ENCODE measurements at places on chromosomes 3 and 15. TPM values are rescaled to one million over a fixed set of nuclear protein-coding genes. Genes with fewer than 3 reads are reported as not detected.

The LRRC31 gene
- total RNA-seq: not detected

DNA sequence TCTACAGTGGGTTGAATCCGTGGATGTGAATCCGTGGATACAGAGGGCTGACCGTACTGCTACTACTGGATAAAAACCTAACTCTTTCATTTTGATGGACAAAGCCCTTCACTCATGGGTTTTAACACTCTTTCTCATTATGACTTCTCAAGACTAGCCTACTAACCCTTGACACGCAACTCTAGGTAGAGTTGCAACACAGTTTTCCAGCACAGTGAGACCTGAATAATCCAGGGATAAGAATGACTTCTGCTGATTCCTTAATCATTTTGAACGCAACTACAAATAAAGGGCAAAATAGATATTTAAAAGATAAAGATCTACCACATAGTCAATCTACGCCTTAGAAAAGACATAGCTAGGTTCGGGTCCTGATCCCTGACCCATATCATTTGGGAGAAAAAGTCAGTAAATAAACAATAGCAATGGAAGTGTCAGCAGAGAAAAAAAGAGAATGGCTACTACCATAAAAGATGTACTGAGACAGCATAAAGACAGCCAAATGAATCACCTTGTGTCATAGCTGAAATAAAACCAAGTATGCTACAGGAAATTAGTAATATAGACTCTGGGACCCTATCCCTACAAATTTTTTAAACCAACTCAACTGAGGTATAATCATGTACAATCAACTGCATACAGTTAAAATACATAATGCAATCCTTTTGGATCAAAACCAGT, 87.6 kb downstream of the DPH6 start:
- no peak for DNase-seq

DNA sequence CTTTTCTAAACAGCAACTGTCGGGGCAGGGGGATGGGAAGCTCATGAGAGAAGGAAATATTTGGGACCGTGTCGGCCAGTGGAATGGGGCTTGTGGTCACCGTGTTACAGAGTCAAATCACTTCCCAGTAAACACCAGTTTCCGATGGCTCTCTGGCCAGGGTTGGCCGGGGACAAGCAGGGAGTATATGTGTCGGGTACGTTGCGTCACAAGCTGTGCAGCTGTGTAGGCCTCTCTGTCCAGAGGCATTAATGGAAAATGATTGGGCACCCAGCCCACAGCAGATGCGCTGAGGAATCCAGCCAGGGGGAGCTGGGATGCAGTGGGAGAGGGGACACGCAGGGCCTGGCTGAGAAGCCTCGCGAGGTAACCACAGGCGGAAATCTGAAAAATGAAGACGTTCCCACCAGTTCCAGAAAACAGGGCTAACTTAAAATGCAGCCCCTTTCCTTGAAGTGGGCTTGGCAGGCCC, 15.8 kb upstream of the ALDH1A3 start:
- DNase-seq: peak; percentile 75

DNA sequence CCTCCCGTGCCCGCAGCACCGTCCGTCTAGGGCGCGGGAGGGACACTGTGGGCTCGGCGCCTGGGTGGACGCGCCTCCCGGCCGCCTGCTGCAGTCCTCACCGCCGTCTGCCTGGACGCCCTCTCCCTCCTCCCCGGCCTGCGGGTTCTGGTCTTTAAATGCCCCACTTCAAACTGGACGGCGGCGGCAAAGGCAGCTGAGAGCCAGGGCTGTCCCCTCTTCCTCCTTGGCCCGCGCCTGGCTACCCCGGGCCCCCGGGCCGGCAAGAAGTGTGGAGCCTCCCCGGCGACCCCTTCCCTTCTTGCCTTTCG, 426 bp downstream of the CBLB start:
- peak; percentile 76 for DNase-seq

GRCh38 chr3:129398803-129399144, 29.7 kb downstream of the EFCAB12 start:
- no peak for DNase-seq

DNA sequence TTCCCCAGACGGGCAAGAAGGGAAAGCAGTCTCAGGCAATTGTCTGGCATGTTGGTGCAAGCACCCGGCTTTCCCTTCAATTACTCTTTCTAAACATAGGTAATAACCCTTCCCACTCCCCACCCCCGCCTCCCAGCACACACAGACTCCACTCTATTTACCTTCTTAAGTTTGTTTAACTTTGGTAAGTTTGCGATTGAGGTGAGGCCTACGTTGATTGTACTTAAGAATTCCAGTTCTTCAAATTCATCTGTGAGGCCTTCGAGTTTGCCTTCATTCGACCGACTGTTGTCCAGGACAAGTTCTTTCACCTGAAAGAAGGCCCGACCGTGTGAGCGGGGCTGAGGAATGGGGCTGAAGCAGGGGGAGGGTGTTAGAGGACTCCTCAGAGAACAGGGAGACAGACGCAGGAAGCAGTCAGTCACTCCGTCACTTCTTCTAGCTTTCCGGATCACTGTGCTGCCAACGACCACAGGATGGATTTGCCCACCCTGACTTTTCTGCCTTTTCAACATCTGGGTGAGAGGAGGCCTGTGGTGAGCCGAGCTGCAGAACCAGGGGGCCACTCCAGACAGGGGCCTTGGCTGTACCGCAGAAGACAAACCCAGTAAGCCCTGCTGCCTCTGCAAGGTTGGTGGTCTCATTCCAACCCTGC, 33.0 kb downstream of the ANP32A start:
- DNase-seq: no peak

DNA sequence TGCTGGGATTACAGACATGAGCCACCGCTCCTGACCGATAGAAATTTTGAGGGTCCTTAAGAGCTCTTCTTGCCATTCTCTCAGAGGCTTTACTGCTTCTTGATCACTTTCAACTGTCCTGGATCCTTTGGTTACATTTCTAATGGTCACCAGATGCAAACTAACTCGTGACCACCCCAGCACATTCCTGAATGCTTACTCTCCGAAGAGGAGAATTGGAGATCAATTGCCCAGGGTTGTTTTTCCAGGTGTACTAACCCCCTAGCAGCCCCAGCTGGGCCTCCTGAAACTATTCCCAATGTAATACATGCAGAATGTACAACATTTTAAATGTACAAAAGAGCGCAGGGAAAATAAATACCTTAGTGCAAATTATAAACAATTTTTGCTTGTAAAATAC, 65.1 kb upstream of the TBL1XR1 start:
- no peak for DNase-seq
